ENCODE measurements at places on chromosomes 6 and 20.

DNA sequence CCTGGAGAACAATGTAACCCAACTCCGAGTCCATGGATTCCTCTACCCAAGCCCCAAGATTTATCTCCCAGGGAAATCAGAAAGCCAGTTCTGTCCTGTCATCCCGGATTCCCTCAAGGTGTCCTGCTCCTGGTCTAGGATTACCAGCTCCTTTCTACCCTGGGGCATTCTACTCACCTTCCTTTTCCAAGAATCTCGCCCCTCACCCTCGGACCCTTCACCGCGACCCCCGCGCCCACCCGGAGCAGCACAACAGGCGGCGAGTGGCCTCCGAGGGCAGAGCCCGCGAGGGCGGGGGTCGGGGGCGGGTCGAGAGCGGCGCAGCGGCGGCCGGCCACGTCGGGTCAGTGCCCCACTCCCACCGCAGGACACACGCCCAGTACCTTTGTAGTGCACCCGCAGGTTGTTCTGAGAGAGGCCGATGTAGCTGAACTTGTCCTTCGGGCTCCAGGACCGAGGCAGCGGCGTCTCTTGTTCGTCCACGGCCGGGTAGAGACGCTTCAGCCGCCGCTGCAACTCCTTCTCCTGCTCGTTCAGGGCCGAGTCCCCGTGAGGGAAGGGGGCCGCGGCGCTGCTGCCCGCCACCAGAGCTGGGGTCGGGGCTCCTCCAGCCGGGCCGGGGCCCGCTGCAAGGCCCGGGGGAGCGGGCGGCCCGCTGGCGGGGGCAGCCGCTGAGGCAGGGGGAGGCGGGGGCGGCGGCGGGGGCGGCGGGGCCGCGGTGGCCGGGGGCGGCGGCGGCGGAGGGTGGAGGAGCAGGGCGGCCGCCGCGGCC lies 897 bp downstream of the RANBP9 start:
- DNase-seq: peak; percentile 51

DNA sequence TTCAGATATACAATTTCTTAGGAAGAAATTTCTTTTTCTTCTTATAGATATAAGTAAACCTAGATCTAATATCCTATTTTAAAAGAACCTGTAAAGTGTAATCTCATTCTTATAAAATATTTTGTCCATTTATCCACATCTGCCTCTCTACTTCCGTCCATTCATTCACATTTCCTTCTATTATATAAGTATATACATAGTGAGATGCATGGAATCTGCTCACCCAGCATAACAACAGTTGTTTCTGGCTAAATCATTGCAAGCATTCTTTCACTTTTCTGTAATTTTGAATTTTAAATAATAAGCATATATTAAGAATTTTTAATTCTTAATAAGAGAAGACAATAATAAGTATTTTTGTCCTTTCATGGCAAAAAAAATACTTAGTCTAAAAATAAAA lies 45.4 kb downstream of the CEP162 start:
- DNase-seq: no peak

DNA sequence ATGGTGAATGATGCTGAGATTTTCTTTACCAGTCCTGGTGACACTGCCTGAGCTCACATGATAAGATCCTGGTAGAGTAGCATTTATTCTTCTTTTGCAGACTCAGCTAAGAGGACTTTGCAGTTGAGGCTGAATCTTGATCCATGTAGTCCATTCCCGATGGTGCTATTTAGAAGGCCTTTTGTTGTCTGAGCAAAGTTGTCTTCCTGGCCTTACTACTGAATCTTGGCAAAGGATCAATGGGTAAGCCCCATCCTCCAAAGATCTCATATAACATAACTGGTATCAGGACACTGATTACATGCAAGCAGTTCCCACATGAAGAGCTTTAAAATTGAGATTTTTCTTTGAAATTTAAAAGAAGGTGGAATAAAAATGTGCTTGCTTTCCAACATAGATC lies 291.6 kb downstream of the SOX4 start:
- no peak for DNase-seq

- no peak for DNase-seq
These were observed 318.1 kb downstream of the CLIC5 start for GRCh38 chr6:45697605-45698004.

Measured in activated T-cell treated with anti-CD3 and anti-CD28 coated beads, Interleukin-2, amount 50 U/mL, for 72 hours (primary cell).